ENCODE measurements at places on chromosomes 5 and 9. TPM values are rescaled to one million over a fixed set of nuclear protein-coding genes. Genes with fewer than 3 reads are reported as not detected.

FOXD4 gene
- 0.28 TPM for total RNA-seq

LCN2 gene
- 525 TPM for total RNA-seq

CTXN3 gene
- total RNA-seq, result 0.24 TPM

SEC61B gene
- 75.8 TPM for total RNA-seq

WNK2 gene
- total RNA-seq, result 0.92 TPM

CFAP90 gene
- not detected for total RNA-seq

LHX3 gene
- total RNA-seq, result 0.08 TPM

REEP2 gene
- total RNA-seq, result 0.36 TPM

GRHPR gene
- 57.5 TPM for total RNA-seq

ADRB2 gene
- 2.8 TPM for total RNA-seq

NR2F1 gene
- total RNA-seq, result 2.7 TPM

CDKN2B gene
- 75.6 TPM for total RNA-seq

OR1J2 gene
- not detected for total RNA-seq

LARP1 gene
- total RNA-seq, result 144 TPM
